Activated effector memory CD4-positive, alpha-beta T cell treated with Interleukin-2 at 50 U/mL for 16 hours (primary cell): ENCODE measurements at places on chromosomes 12 and 14.

GRCh38 chr12:4266990-4267389 lies 6.6 kb upstream of the CCND2 start:
- DNase-seq: no peak

DNA sequence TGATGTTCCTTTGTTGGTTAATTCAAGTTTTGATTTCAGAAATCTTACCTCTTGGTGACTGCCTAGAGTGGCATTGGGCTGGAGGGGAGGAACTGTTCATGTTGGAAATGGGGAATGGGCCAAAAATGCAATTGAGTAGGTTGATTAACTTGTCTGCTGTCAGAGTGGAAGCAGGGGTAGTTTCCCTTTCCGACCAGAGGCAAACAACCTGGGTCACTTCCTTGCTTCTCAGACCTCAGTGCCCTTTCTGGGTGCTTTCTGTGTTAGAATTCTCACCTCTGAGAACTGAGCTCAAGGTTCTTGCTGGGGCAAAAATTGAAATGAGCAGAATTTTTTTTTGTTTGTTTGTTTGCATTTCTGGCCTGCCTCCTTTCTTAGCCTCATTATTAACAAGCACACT lies 2.3 kb upstream of the M6PR start:
- peak; percentile 9 for DNase-seq

DNA sequence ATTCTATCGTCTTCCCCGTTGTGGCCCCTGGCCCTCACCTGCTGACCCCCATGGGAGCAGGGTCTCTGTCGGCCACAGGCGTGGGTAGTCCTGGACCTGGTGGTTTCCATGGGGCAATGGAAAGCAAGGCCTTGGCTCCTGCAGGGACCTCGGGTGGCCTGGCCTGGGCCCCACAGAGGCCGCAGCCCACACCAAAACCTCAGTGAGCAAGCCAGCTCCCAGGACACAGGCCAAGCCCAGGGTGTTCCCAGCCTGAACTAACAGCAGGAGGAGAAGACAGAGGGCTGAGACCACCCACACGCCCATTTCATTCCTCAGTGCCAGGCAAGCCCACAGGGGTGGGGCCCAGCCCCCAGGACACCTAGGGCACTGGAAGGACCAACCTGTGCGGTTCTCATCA lies 16.9 kb downstream of the ABCB9 start:
- DNase-seq: no peak

DNA sequence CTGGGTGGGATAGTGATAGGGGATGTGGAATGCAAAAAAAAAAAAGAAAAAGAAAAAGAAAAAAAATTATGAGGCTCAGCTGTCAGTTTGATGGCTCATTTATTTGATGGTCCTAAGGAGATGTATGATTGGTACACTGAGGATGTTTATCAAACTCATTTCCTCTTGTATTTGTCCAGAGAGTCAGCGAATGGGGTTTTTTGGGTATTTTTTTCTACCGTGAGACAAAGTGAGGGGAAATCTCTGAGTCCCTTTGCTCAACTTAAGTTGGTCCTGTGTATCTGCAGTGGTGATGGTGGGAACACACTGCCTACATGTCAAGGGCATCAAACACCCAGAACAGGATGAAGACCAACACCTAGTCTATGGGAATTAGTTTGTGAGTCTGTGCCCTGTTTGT lies 176.9 kb upstream of the HIF1A start:
- no peak for DNase-seq

GRCh38 chr12:79848339-79848738 lies 86.6 kb downstream of the PPP1R12A start:
- no peak for DNase-seq

- DNase-seq: no peak
Measured at GRCh38 chr14:46999661-47000060, 348.1 kb upstream of the RPL10L start.

GRCh38 chr14:85442996-85443395 lies 86.9 kb upstream of the FLRT2 start:
- no peak for DNase-seq

DNA sequence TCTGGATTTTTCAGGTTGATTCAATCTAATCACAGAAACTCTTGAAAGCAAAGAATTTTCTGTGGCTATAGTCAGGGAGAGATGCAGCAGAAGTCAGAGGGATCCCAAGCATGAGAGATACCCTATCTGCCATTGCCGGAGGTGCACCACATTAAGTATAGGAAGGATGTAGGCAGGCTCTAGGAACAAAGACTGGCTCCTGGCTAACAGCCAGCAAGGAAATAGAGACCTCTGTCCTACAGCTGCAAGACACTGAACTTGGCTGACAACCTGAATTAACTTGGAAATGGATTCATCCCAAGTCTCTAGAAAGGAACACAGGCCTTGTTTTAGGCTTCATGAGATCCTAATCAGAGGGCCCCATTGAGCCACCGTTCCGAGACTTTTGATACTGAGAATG lies 364.9 kb upstream of the FLRT2 start:
- no peak for DNase-seq

GRCh38 chr14:100539003-100539660 lies 48.1 kb downstream of the BEGAIN start:
- DNase-seq: no peak

GRCh38 chr14:97634751-97635150 lies 837.6 kb downstream of the VRK1 start:
- DNase-seq: no peak

- DNase-seq: no peak
Measured at GRCh38 chr12:29574500-29574899, 77.0 kb upstream of the OVCH1 start.

DNA sequence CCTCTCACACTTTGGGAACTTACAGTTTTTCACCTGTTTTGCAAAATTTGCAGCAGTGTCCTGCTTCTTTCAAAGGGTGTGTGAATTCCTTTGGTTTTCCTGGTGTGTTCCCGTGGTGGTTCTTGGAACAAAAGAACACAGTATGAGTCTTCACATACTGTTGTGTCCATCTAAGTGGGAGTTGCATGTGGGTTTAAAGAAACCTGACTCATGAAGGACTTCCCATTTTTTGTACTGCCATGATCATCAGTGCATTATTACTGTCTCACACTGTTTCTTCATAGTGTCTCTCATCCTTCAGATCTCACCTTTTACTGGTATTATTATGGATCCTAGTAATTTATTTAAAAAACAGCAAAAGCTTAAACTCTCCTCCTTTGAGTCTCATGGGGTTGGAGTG lies 3.8 kb upstream of the GZMH start:
- DNase-seq: no peak

DNA sequence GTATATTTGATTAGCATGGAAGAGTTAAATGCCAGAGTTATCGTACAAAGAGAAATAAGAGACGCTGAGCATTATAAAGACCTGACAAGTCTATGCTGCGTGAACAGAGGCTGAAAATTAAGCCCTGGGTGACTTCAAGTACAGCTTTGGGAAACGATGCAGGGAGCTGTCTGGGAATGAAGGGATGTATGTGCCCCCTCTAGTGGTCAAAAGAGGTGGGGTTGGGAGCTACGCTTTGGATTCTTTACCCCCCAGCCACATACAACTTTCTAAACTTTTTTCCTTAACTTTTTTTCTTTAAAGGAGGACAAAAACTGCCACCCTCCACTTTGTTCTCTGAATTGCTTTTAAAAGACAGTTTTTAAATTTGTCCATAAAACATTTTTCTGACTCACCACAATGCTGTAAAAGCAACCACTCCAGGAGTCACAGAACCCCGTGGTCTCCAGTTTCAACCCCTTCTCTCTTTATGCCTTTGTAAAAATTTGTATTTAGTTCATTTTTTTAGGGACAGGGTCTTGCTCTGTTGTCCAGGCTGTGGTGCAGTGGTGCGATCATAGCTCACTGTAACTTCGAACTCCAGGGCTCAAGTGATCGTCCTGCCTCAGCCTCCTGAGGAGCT lies 59.4 kb downstream of the ZNF664 start:
- DNase-seq: no peak

DNA sequence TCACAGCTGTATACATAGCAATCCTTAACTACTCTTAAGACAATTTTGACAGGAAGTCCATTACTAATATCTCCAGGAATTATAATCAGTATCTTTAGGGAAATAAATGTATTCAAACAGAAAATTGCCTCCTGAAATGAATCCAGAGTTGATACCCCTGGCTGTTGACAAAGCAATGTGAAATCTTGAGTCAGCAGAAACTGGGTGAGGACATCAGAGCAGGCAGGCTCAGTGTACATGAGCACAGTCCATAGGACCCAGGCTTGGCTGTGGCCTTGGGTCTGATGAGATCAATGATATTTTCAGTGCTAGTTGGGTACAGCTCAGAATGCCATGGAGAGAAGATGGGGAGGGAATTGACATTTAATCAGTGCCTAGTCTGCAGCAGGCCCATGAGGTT lies 151.3 kb downstream of the SLC15A4 start:
- no peak for DNase-seq

GRCh38 chr12:85865890-85866289 lies 8.2 kb upstream of the NTS start:
- DNase-seq: no peak

- DNase-seq: no peak
Measured at GRCh38 chr14:96711559-96712267, 85.5 kb upstream of the VRK1 start.

GRCh38 chr12:100044266-100044665 lies 59.5 kb upstream of the ANKS1B start:
- DNase-seq: no peak

- no peak for DNase-seq
Measured at GRCh38 chr14:44316647-44317440, 190.2 kb downstream of the FSCB start.

DNA sequence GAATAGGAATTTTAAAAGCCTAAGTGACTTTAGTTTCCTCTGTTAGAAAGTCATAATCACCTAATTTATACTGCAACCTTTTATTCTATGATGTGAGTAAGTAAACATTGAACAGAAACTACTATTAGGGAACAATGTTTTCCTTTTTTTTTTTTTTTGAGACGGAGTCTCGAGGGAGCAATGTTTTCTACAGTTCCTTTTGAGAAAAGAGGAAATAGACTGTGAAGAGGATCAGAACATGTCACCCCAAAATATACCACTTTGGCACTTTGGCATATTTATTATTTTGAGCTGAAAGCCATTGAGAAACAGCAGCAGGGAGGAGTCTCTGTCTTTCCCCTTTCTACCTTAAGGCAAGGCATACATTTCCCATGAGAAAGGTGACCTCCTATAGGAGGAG lies 162.7 kb upstream of the CNOT2 start:
- no peak for DNase-seq

GRCh38 chr12:114096461-114096860 lies 130.3 kb upstream of the RBM19 start:
- no peak for DNase-seq

DNA sequence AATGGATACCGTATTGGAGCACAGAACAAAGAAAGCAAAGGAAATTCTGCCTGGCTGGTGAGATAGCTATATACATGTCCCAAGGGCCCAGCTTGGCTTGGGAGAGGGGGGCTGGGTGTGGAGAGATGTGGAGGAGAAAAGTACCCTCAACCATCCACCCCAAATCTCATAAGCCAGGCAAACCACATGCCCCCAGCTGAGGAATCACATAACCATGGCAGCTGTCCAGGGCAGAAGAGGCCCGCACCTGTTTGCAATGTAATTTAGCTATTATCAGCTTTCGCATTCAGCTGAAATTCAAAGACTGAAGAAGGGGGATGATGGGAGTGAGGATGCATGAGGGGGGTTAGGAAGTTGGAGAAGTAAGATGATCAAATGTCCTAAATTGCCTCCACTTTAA lies 196.1 kb downstream of the TBX5 start:
- DNase-seq: no peak

DNA sequence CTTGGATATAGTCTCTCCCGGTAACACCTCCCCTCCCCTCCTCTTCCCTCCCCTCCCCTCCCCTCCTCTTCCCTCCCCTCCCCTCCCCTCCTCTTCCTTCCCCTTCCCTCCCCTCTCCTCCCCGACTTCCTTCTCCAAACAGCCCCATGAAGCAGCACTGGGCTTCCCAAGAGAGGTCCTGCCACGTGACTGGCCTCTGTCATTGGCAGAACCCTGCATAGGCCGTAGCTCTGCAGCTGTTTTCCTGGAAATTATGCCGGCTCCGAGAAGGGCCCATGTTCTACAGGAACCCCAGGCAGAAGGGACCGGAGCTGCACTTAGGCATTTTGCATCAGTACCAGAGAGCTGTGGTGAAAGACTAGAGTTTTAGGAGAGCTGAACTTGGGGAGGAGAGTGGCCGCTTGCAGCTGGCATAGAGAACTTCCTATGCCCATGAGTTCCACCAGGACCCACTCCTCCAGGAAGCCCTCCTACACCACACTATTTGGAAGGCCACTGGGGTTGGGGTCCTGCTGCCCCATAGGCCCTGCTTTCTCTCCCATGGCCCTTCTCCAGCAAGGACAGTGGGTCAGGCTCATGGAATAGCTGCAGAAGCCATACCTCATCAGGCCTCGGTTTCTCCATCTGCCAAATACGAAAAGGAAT lies 5.1 kb upstream of the TNFAIP2 start:
- DNase-seq: no peak

- no peak for DNase-seq
Measured at GRCh38 chr12:102413396-102413795, 67.0 kb downstream of the IGF1 start.

GRCh38 chr14:63362389-63362819 lies 43.7 kb upstream of the GPHB5 start:
- no peak for DNase-seq

- no peak for DNase-seq
Measured at GRCh38 chr12:29807129-29807528, 23.4 kb upstream of the TMTC1 start.

GRCh38 chr12:1488908-1489381 lies 105.4 kb downstream of the FBXL14 start:
- no peak for DNase-seq

DNA sequence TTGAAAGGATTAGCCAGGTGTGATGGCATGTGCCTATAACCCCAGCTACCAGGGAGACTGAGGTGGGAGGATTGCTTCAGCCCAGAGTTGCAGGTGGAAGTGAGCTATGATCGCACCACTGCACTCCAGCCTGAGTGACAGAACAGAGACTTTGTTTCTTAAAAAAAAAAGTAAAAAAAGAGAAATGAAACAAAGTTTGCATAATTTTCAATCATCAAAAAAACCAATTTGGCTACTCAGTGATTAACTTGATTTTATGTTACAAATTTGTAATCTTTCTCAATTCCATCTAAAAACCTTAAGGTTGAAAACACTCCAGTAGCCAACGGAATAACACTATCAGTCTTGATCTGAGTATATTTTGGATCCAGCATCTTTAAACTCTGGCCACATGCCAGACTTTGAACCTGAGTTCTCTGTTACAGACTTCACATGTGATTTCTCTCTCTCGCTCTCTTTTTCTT lies 12.6 kb upstream of the DENND5B start:
- DNase-seq: no peak

DNA sequence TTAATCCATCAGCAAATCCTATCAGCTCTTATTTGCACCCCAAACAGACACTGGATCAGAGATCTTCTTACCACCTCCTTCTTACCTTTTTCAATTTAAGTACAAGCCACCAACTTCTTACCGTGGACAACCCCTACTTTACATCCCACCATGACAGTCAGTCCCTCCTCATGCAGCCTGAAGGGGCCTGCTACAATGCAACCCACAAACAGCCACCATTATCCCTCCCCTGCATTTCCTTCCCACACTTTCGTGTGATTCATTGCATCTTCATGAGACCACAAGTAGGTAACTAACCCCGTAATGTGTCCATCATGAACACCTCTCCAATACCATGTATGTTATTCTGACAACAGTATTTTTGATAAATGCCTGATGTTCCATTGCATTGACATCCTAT lies 108.6 kb downstream of the BCL11B start:
- DNase-seq: no peak

GRCh38 chr12:65906006-65906405 lies 81.7 kb downstream of the HMGA2 start:
- no peak for DNase-seq

- no peak for DNase-seq
Measured at GRCh38 chr12:53340398-53340797, 4.2 kb upstream of the SP7 start.
